ENCODE measurements at places on chromosomes 5 and 9. TPM values are rescaled to one million over a fixed set of nuclear protein-coding genes. Genes with fewer than 3 reads are reported as not detected.

- DNase-seq: no peak
Measured at GRCh38 chr9:132506977-132507669, 75.3 kb upstream of the BARHL1 start.

- no peak for DNase-seq
Measured at GRCh38 chr9:27785714-27786100, 212.4 kb upstream of the C9orf72 start.

DNA sequence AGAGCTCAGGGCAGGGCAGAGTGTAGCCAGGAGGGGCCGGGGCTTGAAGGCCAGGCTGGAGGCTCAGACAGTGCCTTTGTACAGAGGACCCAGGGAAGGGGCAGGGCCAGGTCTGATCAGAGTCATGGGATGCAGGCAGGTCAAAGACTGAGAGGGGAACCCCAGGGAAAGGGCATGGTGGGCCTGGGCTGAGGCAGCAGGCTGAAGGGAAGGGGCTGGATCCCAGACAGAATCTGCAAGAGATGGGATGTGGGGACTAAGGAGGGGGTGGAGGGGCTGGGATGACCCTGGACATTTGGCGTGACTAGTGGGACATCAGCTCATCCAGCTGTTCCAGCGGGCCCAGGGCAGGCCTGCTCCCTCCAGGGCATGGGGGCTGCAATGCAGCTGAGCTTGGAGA, 15.5 kb upstream of the MRNIP start:
- no peak for DNase-seq

- DNase-seq: no peak
Measured at GRCh38 chr9:90860382-90860781, 58.8 kb downstream of the SYK start.

GRCh38 chr9:106526716-106527204, 336.2 kb upstream of the ZNF462 start:
- DNase-seq: no peak

- DNase-seq: no peak
Measured at GRCh38 chr5:149790276-149790675, 60.2 kb downstream of the PPARGC1B start.

DNA sequence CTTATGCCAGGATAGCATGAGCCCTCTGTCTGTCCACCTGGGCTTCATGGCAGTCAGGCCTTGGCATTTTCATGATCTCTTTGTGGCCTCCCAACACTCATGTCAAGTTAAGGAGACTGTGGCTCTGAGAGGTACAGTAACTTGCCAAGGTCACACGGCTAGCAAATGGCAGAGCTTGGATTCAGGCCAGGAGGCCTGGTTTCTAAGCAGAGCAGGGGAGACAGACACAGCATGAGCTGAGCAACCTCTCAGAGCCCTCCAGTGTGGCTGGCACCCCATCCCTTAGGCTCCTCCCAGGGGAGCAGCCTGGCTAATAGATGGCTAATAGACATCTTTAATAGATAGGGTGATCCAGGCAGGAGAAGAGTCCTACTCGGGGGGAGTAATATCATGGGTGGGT, 4.1 kb downstream of the SYNPO start:
- no peak for DNase-seq

DNA sequence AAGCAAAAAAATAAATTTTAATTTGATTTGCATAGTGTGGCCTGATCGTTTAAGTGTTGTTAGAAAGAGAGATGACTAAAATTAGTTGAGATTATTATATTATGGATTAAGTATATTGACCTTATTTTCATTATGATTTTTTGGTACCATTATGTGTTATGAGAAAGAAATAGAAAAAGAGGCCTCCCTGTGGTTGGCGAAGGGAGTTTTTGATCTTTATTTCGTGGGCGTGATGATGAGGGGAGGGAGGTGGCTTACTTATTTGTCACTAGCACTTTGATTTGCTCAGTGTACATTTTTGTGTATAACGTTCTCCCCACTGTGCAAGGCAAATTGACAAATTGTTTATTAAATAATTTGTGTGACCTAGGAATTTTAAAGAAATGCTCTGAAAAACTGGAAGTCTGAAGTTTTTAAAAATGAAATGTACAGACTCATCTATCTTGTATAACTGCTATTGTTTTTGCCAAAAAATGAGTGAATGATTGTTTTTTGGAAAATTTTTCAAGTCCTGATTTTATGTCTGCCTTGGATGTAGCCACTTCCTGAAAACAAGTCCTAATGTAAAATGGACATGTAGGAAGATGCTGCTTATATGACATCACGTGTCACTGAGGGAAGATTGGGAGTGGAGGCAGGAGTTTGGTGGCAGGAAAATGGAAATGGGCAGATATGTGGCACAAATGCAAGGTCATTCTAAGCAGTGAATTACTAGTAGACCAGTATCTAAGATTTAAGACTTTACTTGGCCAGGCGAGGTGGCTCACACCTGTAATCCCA, 3.0 kb downstream of the DAPK1 start:
- no peak for DNase-seq

- no peak for DNase-seq
Measured at GRCh38 chr5:43482490-43483297, 971 bp downstream of the TMEM267 start.

GRCh38 chr9:126942399-126942798, 27.8 kb downstream of the RALGPS1 start:
- no peak for DNase-seq

GRCh38 chr5:171649075-171649401, 136.6 kb upstream of the SMIM23 start:
- DNase-seq: no peak

- DNase-seq: no peak
Measured at GRCh38 chr5:98489021-98489420, 284.4 kb upstream of the RGMB start.

DNA sequence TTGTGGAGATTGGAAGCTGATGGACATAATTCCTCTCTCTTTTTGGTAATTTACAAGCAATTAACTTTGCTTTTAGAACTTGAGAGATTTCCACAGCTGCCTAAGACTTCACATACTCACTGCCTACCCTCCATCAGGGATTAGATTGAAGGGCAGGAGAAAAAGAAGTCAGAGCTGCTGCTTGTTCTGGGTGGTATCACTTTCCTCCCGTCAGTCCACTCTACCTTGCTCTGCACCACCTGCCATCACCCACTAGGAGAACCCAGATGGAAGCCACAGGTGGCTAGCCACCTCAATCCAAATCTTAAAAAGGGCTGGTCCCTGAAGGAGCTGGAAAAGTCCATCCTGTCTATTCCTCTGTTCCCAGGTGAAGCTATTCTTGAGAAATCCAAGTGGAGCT, 10.5 kb downstream of the IRF1 start:
- no peak for DNase-seq

DNA sequence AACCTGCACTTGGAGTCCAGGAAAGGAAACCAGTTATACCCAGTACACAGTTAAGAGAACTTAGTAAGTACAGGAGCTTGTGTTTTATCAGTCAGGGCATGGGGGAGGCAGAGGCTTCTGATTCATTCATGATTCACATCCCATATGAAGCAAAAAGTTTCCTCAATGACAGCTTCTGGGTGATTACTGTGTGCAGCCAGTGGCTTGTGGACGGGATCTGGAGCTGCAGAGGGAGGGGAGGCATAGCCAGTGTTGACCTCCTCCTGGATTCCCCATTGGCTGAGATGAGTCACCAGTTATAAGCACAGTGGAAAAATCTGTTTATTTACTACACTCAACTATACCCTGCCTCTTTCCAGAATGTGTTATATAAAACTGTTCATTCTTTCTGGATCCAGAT, 17.7 kb downstream of the IL31RA start:
- DNase-seq: no peak

- no peak for DNase-seq
Measured at GRCh38 chr9:2039294-2040180, 24.4 kb downstream of the SMARCA2 start.

DNA sequence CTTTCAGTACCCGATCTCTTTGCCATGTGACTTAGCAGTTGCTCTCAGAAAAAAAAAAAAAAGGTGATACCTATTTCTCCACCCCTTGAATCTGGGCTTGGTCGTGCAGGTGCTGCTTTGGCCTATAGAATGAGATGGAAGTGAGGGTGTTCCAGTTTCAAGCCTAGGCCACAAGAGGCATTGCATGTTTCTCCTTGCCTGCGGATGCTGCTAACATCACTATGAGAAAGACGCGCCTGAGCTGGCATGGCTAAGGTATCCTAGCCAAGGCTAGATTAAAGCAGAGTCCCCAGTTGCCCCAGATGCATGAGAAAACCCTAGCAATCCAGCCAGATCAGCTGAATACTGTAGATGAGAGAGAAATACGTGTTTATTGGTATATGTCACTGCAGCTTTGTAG, 14.7 kb upstream of the CSF1R start:
- no peak for DNase-seq

GRCh38 chr9:133807818-133808217, 69.7 kb upstream of the SARDH start:
- no peak for DNase-seq

DNA sequence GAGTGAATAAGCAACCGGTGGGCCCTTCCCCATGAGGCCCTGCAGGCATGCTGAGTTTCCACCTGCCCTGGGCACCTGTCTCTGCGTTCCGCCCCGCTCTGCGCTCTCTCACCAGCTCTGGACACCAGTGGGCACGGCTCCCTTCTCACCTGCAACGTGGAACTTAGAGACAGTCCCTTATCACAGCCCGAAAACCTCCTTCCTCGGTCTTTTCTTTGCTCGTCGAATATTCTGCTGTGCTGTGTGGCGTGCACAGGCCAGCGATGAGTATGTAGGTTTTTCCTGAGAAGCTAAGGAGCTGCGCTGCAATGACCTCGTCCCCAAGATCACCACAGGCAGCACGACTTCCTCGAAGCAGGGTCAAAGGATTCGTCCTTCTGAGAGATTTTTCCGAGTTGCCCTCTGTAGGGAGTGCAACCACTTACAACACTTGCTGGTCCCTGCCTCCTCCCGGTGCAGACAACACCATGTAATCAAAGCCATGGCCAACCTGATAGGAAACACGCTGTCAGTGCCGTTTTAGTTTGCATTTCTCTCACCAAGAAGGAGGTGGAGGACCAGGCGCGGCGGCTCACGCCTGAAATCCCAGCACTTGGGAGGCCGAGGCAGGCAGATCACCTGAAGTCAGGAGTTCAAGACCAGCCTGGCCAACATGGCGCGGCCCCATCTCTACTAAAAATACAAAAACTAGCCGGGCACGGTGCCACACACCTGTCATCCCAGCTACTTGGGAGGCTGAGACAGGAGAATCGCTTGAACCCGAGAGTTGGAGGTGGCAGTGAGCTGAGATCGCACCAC, 27.2 kb upstream of the NOTCH1 start:
- DNase-seq: no peak

DNA sequence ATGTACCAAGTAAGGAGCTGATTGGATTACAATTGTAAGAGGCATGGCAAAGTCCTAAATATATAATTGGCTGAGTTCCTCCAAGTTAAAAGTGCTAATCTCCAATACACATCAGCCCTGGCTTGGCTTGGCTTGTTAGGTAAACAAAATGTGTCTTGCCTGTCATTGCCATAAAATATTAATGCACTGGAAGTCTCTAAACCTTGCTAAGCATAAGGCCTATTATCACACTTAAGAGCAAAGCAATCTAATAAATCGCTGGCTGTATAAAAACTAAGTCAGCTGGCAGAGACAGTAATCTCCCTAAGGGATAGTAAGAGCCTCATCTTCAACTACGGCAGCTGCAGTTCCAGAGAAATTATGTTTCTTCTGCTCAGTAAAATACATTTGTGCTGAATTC, 418.6 kb upstream of the GRAMD2B start:
- no peak for DNase-seq

DNA sequence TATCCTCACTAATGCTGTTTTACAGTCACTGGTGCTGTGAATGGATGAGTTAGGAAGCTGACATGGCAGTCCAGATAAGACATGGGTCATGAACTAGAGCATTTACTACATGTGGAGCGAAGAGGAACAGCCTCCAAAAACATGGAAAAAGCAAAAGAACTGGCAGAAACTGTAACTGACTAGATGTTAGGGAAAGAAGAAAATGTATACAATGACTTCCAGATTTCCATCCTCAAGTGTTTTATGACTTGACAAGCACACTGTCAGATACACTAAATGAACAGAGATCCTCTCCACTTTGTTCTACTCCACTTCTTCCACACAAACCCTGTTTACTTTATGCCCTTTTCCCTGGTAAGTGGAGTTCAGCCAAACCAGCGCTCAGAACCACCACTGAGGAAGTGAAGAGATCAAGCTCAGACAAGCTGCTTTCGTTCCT, 11.5 kb downstream of the HMGCS1 start:
- DNase-seq: no peak

DNA sequence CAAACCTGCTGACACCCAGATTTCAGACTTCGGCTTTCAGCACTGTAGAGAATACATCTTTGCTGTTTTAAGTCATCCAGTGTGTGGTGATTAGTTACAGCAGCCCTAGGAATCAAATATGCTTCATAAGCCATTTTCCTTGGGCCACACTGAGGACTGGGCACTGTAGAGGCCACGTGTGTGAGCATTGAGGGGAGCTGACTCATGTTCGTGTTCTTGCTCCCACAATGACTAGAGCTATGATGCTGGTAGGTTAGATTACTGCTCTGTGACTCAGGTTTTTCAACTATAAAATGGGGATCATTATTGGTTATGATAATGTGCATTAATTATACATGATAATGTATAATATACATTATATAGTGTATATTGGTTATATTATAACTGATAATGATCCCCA, 96.5 kb upstream of the PALM2AKAP2 start:
- DNase-seq: no peak

GRCh38 chr9:90956026-90956810, 154.6 kb downstream of the SYK start:
- no peak for DNase-seq

DNA sequence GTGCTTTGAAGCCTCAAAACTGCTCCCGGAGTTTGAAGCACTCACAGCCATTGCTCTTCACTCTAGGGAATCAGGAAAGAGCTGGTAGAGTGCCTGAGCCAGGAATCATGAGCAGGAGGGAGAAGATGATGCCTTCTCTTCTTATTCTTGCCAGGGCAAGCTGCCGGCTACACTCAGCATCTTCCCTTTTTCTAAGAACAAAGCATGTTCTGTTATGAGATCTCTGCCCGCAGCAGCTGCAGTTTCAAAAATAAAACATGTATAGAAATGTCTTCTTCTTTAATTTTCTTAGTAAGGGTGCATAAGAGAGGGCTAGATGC, 57.9 kb upstream of the RICTOR start:
- no peak for DNase-seq

DNA sequence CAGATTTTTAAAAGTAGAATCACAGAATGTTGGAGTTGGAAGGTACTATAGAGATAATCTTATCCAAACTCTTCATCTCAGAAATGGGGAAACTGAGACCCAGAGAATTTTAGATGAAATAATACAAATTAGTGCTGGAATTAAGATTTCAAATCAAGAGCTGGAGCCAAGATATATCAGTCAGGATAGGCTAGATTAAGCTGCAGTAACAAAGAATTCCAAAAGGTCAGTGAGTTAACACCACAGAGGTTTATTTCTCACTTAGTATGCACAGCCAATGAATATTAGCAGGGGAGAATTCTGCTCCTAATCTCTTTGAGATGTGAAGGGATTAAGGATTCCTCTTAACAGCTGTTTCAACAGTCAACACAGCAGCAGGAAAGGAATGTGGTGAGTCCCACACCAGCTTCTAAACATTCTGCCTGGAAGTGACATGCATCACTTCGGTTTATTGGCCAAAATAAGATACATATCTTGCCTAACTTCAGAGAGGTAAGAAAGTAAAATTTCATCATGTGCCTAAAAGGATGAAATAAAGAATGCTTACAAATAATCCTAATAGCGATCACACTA, 136.8 kb downstream of the FRMD3 start:
- no peak for DNase-seq

Gene C9orf153
- 0.06 TPM for polyA plus RNA-seq

Gene NUTM2F
- polyA plus RNA-seq: not detected

Gene SYK
- polyA plus RNA-seq: 25.0 TPM

Gene AGGF1
- polyA plus RNA-seq: 29.1 TPM

Gene RNF208
- polyA plus RNA-seq: 13.2 TPM

Gene KIF2A
- 44.2 TPM for polyA plus RNA-seq

Gene PCDHGA5
- polyA plus RNA-seq: 2.1 TPM

Gene FBXL7
- polyA plus RNA-seq: 29.1 TPM

Gene MOB3B
- 25.5 TPM for polyA plus RNA-seq

Gene CCDC112
- polyA plus RNA-seq: 15.9 TPM

Measured in renal cortex interstitium (tissue), 15 donors.